ENCODE measurements at places on chromosomes 2 and 18.

GRCh38 chr18:75172299-75173124, 36.4 kb downstream of the PTGR3 start:
- no peak for DNase-seq

DNA sequence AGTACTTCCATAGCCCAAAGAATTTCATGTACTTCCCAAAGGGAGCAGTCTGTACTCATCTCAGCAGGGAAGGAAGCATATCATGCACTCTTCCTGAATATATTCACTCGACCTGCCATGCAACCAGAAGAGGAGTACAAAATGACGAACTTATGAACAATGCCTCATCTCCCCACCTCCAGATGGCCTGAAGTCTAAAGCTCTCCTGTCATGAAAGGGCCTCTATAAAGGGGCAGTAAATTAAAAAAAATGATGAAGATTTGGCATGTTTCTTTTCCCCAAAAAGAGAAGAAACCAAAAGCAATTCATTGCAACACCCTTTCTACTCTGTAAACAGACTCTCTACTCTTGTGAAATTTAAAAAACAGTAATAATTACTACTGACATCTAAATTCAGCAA, 1601.1 kb downstream of the LRP1B start:
- DNase-seq = no peak

DNA sequence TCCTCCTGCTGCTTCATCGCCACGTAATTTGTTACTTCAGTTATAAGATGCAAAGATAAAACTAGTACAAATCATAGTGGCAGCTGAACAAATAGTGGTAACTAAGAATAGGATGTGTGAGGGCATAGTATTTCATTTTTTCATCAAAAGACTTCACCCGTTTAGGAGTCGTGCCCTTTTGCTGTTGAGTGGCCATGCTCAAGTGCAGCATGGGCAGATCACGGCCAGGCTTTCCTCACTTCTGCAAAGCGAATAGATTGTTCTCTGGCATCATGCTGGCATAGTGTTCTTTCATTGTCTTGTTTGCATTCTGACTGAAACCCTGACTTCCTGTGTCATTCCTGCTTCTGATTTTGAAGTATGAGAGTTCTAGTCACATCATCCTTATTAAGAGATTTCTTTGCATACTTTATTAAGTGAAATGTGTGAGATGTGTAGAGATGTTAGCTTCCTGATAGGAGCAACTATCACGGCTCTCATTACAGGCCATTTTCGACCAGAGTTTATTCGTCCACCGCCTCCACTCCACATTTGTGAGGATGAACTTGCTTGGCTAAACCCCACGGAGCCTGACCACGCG, 11.8 kb downstream of the CNOT11 start:
- DNase-seq = no peak

GRCh38 chr2:176082525-176082823, 1.3 kb downstream of the EVX2 start:
- DNase-seq = no peak

- no peak for DNase-seq
Measured at GRCh38 chr2:159605441-159606178, 10.7 kb downstream of the BAZ2B start.

- DNase-seq = no peak
Measured at GRCh38 chr2:65992198-65992554, 442.7 kb upstream of the MEIS1 start.
